ENCODE measurements at places on chromosomes 4 and X. TPM values are rescaled to one million over a fixed set of nuclear protein-coding genes. Genes with fewer than 3 reads are reported as not detected.

The CORIN gene
- total RNA-seq, result not detected

The METAP1 gene
- 61.2 TPM for total RNA-seq

DNA sequence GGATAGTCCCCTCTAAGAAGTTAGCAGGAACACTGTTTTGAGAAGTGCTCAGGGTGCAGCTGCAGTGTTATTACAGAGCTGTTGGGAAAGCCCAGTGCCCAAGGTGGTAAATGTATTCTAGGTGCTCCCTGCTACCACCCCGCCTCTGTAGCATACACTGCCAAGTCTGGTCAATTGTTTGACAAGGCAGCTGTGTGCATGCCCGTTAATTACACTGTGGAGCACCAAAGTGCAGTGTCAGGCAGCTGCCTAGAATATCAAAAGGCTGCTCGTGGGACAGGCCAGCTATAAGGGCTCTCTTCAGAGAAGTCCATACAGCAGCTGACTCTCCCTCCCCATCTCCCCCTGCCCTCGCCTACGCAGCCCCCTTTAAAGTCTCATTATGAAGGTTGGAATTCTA is 99.9 kb upstream of the KLHL13 start:
- H3K4me1 ChIP-seq, result peaks cover 2% of the 10 kb centered on the region
- H3K36me3 ChIP-seq, result no peaks in the 10 kb centered on the region
- no peaks in the 10 kb centered on the region for H3K27me3 ChIP-seq
- H3K4me3 ChIP-seq, result no peak overlapping the region

The RIPPLY1 gene
- not detected for total RNA-seq

DNA sequence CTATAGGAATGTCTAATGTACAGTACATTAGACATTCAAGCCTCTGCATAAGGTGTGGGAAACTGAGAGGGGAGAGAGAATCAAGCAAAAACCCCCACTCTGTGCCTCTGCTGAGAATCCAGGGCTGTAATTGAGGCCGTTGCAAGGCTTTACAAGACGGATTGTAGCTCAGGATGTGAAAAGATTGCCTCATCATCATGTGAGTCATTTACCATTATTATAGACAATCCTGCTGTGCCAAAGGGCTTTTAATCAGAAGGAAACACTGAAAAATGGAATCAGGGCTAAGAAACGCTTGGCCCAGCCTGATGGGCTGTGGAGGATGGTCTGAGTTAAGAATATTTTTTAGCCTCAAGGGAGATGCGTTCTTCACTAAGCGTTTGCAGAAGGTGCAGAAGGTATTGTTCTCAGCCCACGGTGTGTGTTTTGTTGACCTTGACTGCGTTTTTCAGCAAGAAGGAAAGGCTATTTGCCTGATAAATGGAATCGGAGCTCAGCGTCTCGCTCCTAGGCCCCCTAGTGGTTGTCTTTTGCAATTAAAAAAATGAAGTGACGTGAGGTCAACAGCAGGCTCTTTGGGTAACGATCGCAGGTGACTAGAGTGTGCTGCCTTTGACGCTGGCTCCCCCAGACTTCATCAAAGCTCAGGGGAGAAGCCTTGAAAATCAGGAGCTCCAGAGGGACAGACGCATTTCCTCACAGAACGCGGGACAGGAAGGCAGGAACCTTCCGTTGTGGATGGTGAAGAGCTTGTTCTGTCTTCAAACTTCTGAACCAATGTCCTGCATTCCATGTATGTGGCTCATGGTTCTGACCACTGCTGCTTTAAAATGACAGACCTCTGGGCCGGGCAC is 18.1 kb upstream of the CHRNA9 start:
- H3K36me3 ChIP-seq, result no peaks in the 10 kb centered on the region
- H3K4me1 ChIP-seq, result peaks cover 48% of the 10 kb centered on the region
- H3K27me3 ChIP-seq, result no peaks in the 10 kb centered on the region
- DNase-seq, result peak; percentile 91
- H3K4me3 ChIP-seq, result peak overlapping the region; percentile 91

- no peaks in the 10 kb centered on the region for H3K27me3 ChIP-seq
- peaks cover 6% of the 10 kb centered on the region for H3K36me3 ChIP-seq
- H3K27ac ChIP-seq, result peak overlapping the region; percentile 87
- H3K4me3 ChIP-seq, result no peak overlapping the region
These were observed 29.9 kb downstream of the C4orf51 start for GRCh38 chr4:145709843-145710242.

GRCh38 chrX:154750301-154751202 is at the start of gene GAB3:
TSS of gene GAB3 (minus strand) at chrX:154751077. CDS start at chrX:154751025, 52 bp downstream.
- H3K27me3 ChIP-seq, result peaks cover 5% of the 10 kb centered on the region
- peaks cover 15% of the 10 kb centered on the region for H3K4me1 ChIP-seq
- DNase-seq, result peak; percentile 84

GRCh38 chrX:19705196-19705769 is 182.1 kb downstream of the SH3KBP1 start:
- peaks cover 28% of the 10 kb centered on the region for H3K4me1 ChIP-seq
- H3K27ac ChIP-seq, result no peak overlapping the region
- no peak overlapping the region for H3K4me3 ChIP-seq

DNA sequence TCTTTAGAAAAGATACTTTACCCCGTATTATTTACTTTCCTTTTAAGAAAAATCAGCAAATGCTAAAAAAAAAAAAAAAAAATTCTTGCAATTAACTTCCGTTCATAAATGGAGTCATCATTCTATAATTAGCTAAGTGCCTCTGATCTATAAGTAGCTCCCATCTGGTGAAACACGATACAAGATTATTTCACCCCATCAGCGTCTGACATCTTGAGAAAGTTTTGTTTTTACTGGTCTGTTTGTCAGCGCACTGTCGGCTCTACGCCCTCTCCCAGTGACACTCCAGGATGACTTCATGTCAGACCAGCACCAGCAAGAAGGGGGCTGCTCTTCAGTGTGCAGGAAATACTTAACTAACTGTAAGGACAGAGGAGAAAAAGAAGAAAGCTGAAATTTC is 108.3 kb downstream of the AFAP1 start:
- DNase-seq, result no peak
- H3K36me3 ChIP-seq, result peaks cover 42% of the 10 kb centered on the region
- peaks cover 42% of the 10 kb centered on the region for H3K4me1 ChIP-seq
- no peak overlapping the region for H3K4me3 ChIP-seq
- peak overlapping the region; percentile 50 for H3K27ac ChIP-seq
- H3K27me3 ChIP-seq, result no peaks in the 10 kb centered on the region

DNA sequence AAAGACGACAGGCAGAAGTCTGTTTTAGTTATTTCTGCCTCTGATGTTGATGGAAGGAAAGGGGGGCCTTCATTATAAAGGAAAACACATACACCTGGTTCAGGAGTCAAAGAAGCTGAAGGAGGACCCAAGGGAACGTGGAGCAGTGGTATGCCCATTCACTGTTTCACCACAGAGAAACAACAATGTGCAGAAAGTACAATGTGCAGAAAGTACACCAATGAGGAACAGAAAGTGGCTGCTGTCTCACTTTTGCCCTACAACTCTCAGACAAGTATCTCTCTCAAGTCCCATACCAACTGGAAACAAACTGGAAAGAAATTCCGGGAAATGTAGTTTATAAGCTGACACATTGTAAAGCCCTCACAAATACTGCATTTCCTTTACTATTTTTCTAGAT is 564.5 kb downstream of the TRAM1L1 start:
- no peaks in the 10 kb centered on the region for H3K36me3 ChIP-seq
- H3K4me3 ChIP-seq, result no peak overlapping the region
- no peak overlapping the region for H3K27ac ChIP-seq
- H3K4me1 ChIP-seq, result no peaks in the 10 kb centered on the region

The TREX2 gene
- total RNA-seq, result 1.1 TPM

DNA sequence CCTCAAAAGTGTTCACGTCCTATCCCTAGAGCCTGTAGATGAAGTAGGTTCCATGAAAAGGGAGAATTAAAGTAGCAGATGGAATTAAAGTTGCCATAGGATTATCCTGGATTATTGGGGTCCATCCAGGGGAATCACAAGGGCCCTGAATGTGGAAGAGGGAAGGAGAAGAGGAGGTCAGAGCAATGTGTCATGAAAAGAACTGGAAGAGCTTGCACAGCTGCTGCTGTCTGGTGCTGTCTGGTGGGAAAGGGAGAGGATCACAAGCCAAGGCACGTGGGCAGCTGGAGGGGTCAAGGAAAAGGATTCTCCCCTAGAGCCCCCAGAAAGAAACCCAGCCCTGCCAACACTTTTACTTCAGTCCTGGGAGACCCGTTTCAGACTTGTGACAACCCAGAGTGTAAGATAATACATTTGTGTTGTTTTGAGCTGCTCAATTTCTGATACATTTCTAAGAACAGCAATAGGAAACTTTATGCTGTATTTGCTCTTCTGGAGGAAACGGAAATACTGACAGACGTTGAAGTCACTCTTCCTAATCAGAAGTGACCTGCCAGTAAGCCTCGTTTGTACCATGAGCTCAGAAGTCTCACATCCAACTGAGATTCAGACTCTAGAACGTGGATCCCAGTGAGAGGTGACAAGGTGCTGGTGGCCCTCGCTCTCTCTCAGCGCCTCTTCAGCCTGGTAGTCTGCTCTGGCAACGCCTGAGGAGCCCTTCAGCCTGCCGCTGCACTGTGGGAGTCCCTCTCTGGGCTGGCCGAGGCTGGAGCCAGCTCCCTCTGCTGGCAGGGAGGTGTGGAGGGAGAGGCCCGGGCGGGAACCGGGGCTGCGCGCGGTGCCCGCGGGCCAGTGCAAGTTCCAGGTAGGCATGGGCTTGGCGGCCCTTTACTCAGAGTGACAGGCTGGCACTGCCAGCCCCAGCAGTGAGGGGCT is 34.7 kb upstream of the ENPP6 start:
- H3K4me3 ChIP-seq, result no peak overlapping the region
- H3K27ac ChIP-seq, result peak overlapping the region; percentile 89
- no peaks in the 10 kb centered on the region for H3K36me3 ChIP-seq
- H3K4me1 ChIP-seq, result peaks cover 16% of the 10 kb centered on the region
- peak; percentile 59 for DNase-seq
- no peaks in the 10 kb centered on the region for H3K27me3 ChIP-seq

- no peak overlapping the region for H3K27ac ChIP-seq
- no peak for DNase-seq
- H3K36me3 ChIP-seq, result no peaks in the 10 kb centered on the region
These were observed 134.1 kb downstream of the SLC4A4 start for GRCh38 chr4:71472946-71473345.

DNA sequence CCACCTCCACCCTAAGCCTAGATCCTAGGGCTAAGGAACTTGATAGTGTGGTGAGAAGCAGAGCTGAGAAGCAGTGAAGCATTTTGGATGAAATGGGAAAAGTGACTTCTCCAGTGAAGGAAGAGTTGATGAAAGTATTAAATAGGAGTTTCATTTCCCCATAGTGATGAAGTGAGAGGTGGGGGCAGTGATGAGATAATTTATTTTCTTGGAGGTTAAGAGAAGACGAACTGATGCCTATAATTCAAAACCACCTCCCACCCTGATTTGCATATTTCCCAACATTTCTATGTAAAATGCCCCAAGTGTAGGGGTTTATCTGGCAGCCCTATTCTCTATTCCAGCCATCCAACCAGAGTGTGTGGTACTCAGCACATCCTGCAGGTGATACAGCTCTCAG is 6.3 kb downstream of the LONRF3 start:
- DNase-seq, result no peak
- peaks cover 13% of the 10 kb centered on the region for H3K27me3 ChIP-seq
- H3K36me3 ChIP-seq, result no peaks in the 10 kb centered on the region
- H3K4me3 ChIP-seq, result no peak overlapping the region
- no peak overlapping the region for H3K27ac ChIP-seq
- peaks cover 1% of the 10 kb centered on the region for H3K4me1 ChIP-seq

GRCh38 chrX:105488716-105489115 is 268.2 kb upstream of the TEX13A start:
- H3K4me1 ChIP-seq, result no peaks in the 10 kb centered on the region
- no peaks in the 10 kb centered on the region for H3K36me3 ChIP-seq
- no peak overlapping the region for H3K27ac ChIP-seq
- no peak overlapping the region for H3K4me3 ChIP-seq
- no peaks in the 10 kb centered on the region for H3K27me3 ChIP-seq
- no peak for DNase-seq

GRCh38 chr4:169940460-169940859 is 85.7 kb downstream of the MFAP3L start:
- H3K27ac ChIP-seq, result no peak overlapping the region
- no peaks in the 10 kb centered on the region for H3K36me3 ChIP-seq
- H3K27me3 ChIP-seq, result no peaks in the 10 kb centered on the region
- H3K4me3 ChIP-seq, result no peak overlapping the region

DNA sequence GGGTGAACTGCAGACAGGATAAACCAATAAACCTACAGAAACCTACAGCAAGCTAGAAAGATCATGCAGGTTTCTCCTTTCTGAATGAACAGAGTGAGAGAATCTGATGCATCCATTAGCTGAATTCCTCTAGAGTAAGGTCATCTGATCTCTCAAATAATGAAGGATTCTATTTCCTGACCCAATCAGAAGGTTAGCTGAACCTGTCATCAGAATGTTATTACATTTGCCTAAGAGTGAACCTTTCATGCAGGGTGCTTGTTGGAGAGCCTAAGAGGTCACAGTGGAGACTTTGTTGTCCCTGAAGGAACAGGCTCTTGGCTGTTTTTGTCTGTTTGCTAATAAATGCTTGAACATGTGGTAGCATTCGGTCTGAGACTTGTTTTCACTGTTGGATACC is 24.0 kb downstream of the MEPE start:
- no peaks in the 10 kb centered on the region for H3K36me3 ChIP-seq
- no peak for DNase-seq
- no peaks in the 10 kb centered on the region for H3K4me1 ChIP-seq
- peaks cover 24% of the 10 kb centered on the region for H3K27me3 ChIP-seq
- H3K27ac ChIP-seq, result no peak overlapping the region
- no peak overlapping the region for H3K4me3 ChIP-seq

GRCh38 chr4:75724867-75725724 is 719 bp downstream of the USO1 start:
- DNase-seq, result peak; percentile 90
- H3K27ac ChIP-seq, result peak overlapping the region; percentile 99
- H3K27me3 ChIP-seq, result no peaks in the 10 kb centered on the region
- H3K36me3 ChIP-seq, result peaks cover 16% of the 10 kb centered on the region
- peak overlapping the region; percentile 99 for H3K4me3 ChIP-seq

DNA sequence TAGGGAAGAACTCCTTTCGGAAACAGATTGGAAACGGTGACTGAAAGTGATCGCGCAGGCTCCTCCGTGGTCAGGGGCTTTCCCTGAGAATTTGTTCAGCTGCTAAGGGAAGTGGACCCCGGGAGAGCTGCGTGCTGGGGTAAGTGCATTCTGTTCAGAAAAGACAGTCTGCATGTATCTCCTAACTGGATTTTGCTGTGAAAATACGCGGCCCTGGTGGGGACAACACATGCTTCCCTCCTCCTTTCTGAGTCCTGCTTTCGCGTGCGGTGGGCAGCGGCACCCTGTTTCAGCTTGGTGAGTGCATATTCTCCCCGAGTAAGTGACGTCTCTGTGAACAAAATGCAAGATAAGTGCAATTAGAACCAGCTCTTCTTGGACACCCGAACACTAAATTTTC is 195.6 kb downstream of the STIM2 start:
- H3K4me3 ChIP-seq, result no peak overlapping the region
- peaks cover 2% of the 10 kb centered on the region for H3K27me3 ChIP-seq
- no peak for DNase-seq
- no peaks in the 10 kb centered on the region for H3K4me1 ChIP-seq
- no peaks in the 10 kb centered on the region for H3K36me3 ChIP-seq

The ZXDA gene
- 2.5 TPM for total RNA-seq
